B cell (primary cell): ENCODE measurements at places on chromosomes 7 and 10. TPM values are rescaled to one million over a fixed set of nuclear protein-coding genes. Genes with fewer than 3 reads are reported as not detected.
A peak's percentile ranks its signal among the peaks of the same experiment; 100 is the strongest.

Gene DTX2
- total RNA-seq = 66.9 and 68.4 TPM in 2 replicates

DNA sequence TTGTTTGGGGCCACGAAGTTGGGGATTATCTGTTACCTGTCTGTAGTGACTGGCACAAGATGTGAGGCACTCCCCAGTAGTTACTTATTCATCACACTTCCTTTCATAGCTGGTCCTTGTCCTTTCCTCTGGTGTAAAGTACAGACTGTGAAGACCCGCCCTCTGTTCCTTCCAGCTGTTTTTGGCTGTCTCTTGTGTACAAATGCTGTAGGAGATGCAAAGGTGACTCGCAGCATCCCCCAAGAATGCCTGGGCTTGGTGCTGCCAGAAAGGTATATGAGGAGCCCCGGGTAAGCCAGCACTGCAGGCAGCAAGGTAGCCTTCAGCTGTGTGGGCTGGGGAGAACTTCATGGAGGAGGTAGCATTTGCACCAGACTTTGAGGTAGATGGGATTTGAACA is 236.6 kb downstream of the EBF3 start:
- H3K36me3 ChIP-seq = no peaks in the 10 kb centered on the region
- H3K27me3 ChIP-seq = no peaks in the 10 kb centered on the region
- H3K4me3 ChIP-seq = no peak overlapping the region
- no peak overlapping the region for H3K27ac ChIP-seq
- no peaks in the 10 kb centered on the region for H3K4me1 ChIP-seq
- no peak for DNase-seq

Gene AKR1C2
- total RNA-seq = not detected in 2 replicates

Gene LIPF
- total RNA-seq = not detected in 2 replicates

DNA sequence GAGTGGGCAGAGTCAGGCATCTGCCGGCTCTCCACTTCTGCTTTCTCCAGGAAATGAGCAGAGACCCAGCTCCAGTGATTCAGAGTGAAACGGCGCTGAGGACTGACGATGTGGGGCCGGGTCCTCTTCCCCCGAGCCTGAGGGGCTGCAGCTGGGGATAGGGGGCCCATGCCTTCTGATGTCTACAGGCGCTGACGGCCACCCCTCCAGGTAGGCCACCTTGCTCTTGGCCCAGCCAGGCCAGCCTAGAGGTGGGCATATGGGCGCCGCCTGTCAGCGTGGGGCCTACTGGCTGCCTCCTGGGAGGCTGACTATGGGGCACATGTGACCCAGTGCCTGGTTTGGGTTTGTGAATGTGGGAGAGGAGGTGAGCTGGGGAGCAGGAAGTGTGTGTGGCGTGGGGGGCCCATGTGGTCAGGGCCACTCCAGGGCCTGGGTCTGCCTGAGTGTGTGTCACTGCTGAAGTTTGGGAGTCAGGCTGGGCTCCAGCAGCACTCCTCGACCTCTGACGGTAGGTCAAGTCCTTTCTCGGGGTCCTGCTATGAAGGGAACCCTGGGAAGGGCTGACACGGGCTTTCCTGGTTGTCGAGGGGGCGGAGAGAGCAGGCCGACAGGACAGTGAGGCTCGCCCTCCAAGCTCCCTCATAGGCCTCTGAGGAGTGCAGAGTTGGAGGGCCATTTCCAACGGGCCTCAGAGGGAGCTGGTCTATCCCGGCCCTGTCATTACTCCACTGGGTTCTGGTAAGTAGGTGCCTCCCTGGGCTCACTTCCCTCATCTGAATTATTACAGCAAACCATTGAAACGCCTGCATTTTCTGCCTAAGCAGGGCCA is at the start of gene WDFY4:
Gene WDFY4 (plus strand): TSS at position 82 of the 832 bp plus-strand sequence. CDS start 24,860 bp downstream, outside the sequence.
- peak within 1 kb of the TSS; percentile 99 for H3K27ac ChIP-seq
- H3K36me3 ChIP-seq = peaks cover 7% of the 10 kb centered on the region
- DNase-seq = peak; percentile 85

Gene NRG3
- total RNA-seq = not detected in 2 replicates

GRCh38 chr10:22427101-22427500 is 81.8 kb downstream of the SPAG6 start:
- no peak overlapping the region for H3K4me3 ChIP-seq
- H3K36me3 ChIP-seq = no peaks in the 10 kb centered on the region
- DNase-seq = no peak
- H3K27me3 ChIP-seq = peaks cover 2% of the 10 kb centered on the region
- H3K27ac ChIP-seq = no peak overlapping the region
- peaks cover 5% of the 10 kb centered on the region for H3K4me1 ChIP-seq

GRCh38 chr10:12438919-12439692 is 89.8 kb downstream of the CAMK1D start:
- peaks cover 11% of the 10 kb centered on the region for H3K4me1 ChIP-seq
- no peak overlapping the region for H3K4me3 ChIP-seq
- no peak overlapping the region for H3K27ac ChIP-seq
- H3K36me3 ChIP-seq = peaks cover 12% of the 10 kb centered on the region

Gene TMEM213
- not detected in 2 replicates for total RNA-seq

- DNase-seq = peak; percentile 24
- H3K36me3 ChIP-seq = no peaks in the 10 kb centered on the region
- peaks cover 37% of the 10 kb centered on the region for H3K4me1 ChIP-seq
- H3K27ac ChIP-seq = no peak overlapping the region
Observed at GRCh38 chr7:157017603-157018327, 7.3 kb upstream of the MNX1 start.

- no peaks in the 10 kb centered on the region for H3K27me3 ChIP-seq
- H3K4me1 ChIP-seq = no peaks in the 10 kb centered on the region
- DNase-seq = no peak
- H3K4me3 ChIP-seq = no peak overlapping the region
- H3K27ac ChIP-seq = no peak overlapping the region
Observed at GRCh38 chr7:87797395-87797794, 78.8 kb downstream of the SLC25A40 start.

GRCh38 chr10:110811791-110812581 is 59.7 kb upstream of the PDCD4 start:
- H3K36me3 ChIP-seq = no peaks in the 10 kb centered on the region
- no peak for DNase-seq
- H3K27ac ChIP-seq = no peak overlapping the region
- no peaks in the 10 kb centered on the region for H3K4me1 ChIP-seq
- H3K27me3 ChIP-seq = no peaks in the 10 kb centered on the region

GRCh38 chr7:4875391-4875790 is 8.1 kb downstream of the RADIL start:
- H3K36me3 ChIP-seq = no peaks in the 10 kb centered on the region
- DNase-seq = no peak

DNA sequence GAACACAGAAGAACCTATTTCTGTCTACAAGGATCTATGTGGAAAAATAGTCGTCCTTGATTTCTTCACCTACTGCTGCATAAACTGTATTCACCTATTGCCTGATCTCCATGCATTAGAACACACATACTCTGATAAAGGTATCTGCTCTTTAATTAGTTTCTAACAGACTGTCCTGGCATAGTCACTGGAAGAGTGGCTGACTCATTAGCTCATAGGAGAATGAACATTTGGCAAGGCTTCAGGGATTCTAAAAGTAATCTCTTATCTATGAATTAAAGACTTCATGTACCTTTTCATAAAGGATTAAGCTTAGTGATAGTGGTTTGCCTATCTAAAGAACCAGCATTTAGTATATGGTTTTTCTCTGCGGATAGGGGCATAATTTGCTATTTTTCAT is 4.1 kb downstream of the NHLRC2 start:
- peaks cover 19% of the 10 kb centered on the region for H3K4me1 ChIP-seq
- DNase-seq = no peak
- no peaks in the 10 kb centered on the region for H3K27me3 ChIP-seq
- peak overlapping the region; percentile 21 for H3K27ac ChIP-seq
- H3K36me3 ChIP-seq = peaks cover 18% of the 10 kb centered on the region
